ENCODE measurements at places on chromosomes 13 and 19.
A peak's percentile ranks its signal among the peaks of the same experiment; 100 is the strongest.

- peak; percentile 34 for DNase-seq
These were observed 46.0 kb downstream of the MICU2 start for GRCh38 chr13:21557995-21558394.

DNA sequence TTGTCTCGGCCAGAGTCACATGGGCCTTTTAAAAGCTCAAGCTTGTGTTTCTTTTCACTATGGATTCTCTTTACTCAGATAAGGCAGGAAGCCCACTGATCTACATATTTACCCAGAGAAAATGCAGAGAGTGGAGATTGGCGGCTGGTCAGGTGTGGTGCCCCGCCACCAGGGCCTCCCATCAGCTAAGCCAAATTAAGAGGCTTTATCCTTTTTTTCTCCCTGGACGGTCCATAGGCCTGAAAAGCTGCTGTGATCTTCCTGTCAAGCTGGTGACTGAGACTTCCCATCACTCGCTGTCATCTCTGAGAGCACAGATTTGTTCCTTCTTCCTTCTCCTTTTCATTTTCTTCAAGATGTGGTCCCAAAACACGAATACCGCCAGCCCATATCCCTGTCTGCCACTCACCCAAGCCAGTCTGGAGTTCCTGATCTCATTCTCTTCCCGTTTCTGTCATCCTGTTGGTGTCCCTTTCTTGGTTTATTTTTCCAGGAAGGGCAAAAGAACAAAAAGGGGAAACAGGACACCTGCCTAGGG is 1.9 kb downstream of the SAFB start:
- peak; percentile 11 for DNase-seq

- no peak for DNase-seq
These were observed 19.2 kb upstream of the LPAR6 start for GRCh38 chr13:48431987-48432615.

DNA sequence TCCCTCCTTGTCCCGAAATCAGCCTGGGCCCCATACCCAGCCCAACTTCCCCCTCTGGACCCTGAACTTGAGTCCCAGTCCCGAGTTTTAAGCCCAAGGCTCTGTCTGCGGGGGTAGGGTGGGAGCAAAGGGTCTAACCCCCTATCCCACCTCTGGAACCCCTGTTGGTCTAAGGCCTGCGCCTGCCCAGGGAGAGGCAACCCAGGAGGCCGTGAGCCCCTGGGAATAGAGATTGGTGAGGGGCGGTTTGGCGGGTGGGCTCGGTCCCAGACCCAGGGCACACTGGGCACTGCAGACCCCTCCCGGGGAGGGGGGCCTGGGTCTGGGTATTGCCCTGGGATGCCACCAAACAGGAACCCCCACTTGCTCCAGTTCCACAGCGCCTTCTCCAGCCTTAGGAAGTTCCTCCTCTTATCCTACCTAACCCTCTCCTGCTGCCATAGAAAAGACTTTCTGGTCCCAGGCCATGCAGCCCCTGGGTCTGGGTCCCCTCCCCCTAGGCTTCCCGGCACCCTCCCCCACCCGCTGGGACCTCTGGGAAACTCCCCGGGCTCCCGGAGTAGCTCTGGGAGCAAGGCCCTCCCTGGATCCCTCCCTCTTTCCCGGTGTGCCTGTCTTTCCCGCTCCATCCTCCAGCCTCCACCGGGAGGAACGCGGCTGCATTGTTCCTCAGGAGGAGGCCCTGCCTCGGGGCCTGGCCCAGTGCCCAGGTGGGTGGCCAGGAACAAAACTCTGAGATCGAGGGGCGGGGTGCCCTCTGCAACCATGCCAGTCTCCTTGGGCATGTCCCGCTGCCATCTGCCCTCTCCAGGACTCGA is 33.6 kb upstream of the NANOS3 start:
- DNase-seq = no peak

- no peak for DNase-seq
These were observed 251.9 kb downstream of the COL4A1 start for GRCh38 chr13:110055089-110055488.

- DNase-seq = no peak
These were observed 17.7 kb upstream of the CSNK1G2 start for GRCh38 chr19:1923319-1923718.

GRCh38 chr19:18443831-18444230 is 5.9 kb upstream of the ISYNA1 start:
- no peak for DNase-seq

DNA sequence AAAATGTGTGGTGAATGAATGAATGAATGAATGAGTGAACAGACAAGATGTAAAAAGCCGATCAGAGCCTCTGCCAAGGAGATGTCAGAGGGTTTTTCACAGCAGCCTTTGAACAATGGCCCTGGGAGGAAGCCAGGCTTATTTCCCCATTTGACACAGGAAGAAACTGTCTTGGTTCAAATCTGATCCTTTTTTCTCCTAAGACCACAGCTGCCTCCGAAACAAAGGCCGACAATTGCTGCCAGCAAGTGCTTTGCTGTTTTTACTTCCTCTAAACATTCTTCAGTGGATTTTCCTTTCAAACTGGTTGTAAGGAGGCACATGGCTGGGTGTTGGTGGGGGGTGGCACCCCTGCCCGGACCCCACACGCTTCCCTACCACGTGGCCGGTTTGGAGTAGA is 44.2 kb upstream of the HOMER3 start:
- DNase-seq = no peak

DNA sequence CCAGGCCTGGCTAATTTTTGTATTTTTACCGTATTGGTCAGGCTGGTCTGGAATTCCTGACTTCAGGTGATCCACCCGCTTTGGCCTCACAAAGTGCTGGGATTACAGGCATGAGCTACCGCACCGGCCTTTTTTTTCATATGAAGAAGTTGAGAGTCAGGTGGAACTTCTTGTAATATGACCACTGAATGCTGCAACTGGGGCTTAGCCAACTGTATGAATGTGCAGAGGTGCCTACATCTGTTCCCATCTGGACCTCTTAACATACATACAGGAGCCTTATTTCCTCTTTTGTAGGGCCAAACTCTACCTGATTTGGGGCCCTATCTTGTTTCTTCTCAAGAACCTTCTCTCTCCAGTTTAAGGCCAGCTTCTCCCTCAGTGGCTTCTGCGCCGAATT is 11.9 kb upstream of the GGACT start:
- DNase-seq = no peak

DNA sequence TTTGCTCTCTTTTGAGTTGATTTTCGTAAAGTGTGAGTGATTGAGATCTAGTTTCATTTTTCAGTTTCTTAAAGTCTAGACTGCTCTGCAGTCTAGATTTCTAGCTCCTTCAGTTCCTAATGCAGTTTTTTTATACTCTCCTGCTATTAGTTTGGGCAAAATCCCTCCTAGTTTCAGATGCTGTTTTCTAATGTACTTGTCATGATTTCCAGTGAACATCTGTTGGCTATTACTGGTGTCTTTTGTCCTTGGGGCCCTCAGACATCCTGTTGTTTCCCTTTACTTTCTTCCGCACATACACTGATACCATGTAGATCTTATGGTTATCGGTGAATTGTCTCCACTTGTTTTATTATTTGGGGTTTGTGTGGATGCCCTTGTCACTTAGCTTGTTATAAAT is 292.1 kb downstream of the TDRD3 start:
- DNase-seq = no peak

- no peak for DNase-seq
These were observed 14.0 kb upstream of the PSMD8 start for GRCh38 chr19:38360351-38360750.

DNA sequence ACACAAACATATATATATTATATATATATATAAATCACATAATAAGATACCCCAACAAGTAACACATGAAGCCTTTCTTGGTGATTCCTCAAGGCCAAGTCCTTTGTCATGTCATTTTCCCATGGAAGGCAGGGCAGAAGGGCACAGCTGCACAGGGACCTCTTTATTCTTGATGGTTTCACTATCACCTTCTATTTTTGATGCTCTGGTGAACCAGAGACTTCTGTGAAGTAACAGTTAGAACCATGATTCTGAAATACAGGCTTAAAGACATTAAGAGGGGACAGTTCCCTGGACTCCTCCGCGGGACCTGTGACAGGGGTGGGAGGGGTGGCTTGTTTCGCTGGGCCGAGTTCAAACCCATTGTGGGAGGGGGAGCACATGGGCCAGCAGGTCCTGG is 104.0 kb downstream of the DGKH start:
- DNase-seq = no peak

DNA sequence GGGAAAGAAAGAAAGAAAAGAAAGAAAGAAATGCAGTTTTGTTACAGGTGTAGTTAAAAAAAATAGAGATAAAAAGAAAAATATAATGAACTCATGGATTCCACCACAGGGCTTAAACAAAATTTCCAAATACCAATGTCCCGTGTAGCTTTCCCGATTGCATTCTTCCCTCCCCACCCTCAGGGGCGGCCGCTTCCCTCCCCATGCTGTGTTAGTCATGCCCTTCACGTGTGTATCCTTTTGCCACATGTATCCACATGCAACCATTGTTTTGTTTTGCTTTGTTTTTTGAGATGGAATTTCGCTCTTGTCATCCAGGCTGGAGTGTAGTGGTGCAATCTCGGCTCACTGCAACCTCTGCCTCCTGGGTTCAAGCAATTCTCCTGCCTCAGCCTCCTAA is 3.6 kb upstream of the KMT5C start:
- DNase-seq = no peak

- no peak for DNase-seq
These were observed 32.5 kb downstream of the BRD4 start for GRCh38 chr19:15299568-15300409.

GRCh38 chr13:92463134-92463533 is 763.5 kb upstream of the GPC6 start:
- no peak for DNase-seq

DNA sequence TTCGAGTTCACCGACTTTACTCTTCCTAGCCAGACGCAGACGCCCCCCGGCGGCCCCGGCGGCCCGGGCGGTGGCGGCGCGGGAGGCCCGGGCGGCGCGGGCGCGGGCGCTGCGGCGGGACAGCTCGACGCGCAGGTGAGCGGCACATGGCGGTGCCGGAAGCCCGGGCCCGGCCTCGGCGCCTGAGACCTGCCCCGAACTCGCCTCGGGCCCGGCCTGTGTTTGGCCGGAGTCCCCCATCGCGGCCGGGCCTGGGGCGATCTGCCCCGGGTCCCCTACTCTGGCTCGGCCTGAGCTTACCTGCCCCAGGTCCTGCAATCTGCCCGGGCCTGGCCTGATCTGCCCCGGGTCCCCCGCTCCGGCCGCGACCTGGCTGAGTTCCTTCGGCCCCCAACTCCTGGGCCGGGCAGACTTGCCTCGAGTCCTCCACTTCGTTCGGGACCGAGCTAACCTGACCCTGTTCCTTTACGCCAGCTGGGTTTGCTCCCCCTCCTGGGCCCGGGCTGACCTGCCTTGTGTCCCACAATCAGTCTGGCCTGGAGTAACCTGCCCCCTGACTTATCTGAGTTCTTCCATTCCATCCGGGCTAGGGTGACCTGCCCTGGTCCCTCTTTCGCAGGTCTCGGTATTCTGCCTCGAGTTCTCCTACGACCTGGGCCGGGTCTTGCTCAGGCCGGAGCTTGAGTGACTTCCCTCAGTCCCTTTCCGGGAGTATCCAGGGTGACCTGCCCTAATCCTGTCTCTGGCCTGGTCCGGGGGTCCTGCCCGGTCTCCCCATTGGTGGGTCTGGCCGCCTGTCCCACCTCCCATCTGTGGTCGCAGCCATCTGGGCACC is 764 bp downstream of the UPF1 start:
- DNase-seq = peak; percentile 62

GRCh38 chr19:18452386-18452785 is 14.5 kb upstream of the ISYNA1 start:
- DNase-seq = no peak

- DNase-seq = no peak
These were observed 911 bp downstream of the ENOX1 start for GRCh38 chr13:43785650-43786471.

DNA sequence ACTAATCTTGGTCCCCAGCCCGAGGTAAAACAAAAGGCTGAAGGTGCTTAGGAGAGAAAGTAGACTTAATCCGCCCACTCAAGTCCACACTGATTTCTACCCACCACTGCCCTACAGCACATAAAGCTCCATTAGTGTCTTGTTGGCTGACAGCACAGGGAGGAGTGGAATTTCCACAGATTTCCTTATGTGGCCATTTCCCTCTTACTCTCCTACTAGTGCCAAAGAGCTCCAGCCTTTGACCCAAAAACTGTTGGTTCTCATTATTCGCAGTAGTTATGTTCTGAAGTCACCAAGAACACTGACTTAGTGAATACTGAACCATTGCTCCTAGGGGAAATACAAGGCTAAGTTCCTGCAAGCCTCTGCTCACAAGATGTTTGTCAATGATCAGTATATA is 61.2 kb downstream of the RAB20 start:
- no peak for DNase-seq

GRCh38 chr13:57018915-57019314 is 121.8 kb upstream of the PRR20A start:
- no peak for DNase-seq

DNA sequence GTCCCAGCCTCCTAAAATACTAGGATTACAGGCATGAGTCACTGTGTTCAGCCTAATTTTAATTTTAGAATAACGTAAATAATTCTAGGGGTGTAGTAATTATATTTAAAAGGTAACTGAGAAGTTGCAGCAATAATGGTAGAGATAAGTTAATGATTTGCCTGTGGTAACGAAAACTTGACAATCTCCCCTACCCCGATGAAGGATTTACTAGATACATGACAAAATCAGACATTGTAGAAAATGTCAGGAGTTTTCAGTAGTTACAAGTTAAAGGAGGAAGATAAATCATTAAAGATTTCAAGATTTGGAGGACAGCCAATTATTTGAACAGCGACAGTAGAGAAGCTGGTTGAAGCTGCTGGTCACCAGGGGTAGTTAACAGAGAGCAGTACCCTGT is 652.2 kb upstream of the PCDH20 start:
- no peak for DNase-seq

DNA sequence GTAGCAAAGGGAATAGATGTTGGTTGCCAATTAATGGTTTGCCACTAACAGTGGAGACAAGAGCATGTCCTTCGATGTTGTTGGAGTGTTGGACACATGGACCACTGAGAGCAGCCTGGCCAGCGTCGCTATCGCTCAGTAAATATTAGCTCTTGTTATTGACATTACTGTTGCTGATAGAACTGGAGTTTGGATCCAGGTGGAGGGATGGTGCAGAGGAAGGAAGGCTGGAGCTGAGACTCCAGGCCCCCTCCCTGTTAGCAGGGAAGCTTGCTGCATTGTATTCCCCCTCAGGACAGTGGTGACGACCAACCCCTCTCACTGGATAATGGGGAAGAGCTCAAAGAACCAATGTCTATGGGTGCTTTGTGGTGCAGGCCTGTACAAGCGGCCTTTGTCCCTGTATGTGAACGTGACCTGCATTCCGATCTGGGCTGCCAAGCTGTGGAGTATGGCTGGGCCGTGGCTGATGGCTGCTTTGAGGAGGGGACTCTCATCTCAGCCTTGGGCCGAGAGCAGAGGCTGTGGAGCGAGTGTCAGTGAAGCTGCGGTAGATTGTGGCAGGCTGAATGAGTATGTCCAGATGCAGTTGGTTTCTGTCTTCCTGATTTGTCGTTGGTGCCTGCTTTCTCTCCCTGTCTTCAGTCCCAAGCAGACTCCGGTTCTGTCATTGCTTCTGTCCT is 7.0 kb downstream of the CLASRP start:
- no peak for DNase-seq
